ENCODE measurements at places on chromosomes 11 and 22. TPM values are rescaled to one million over a fixed set of nuclear protein-coding genes. Genes with fewer than 3 reads are reported as not detected.

The BRMS1 gene
- total RNA-seq = 10.3 TPM

The SLC22A25 gene
- total RNA-seq = not detected

The NECTIN1 gene
- 20.1 TPM for total RNA-seq

The MMP27 gene
- not detected for total RNA-seq

The RAB38 gene
- total RNA-seq = 2.2 TPM
